Endothelial cell of umbilical vein (primary cell): ENCODE measurements at places on chromosomes 2 and 18. TPM values are rescaled to one million over a fixed set of nuclear protein-coding genes. Genes with fewer than 3 reads are reported as not detected.

Gene ASAP2
- total RNA-seq = 75.8 and 79.2 TPM in 2 replicates

DNA sequence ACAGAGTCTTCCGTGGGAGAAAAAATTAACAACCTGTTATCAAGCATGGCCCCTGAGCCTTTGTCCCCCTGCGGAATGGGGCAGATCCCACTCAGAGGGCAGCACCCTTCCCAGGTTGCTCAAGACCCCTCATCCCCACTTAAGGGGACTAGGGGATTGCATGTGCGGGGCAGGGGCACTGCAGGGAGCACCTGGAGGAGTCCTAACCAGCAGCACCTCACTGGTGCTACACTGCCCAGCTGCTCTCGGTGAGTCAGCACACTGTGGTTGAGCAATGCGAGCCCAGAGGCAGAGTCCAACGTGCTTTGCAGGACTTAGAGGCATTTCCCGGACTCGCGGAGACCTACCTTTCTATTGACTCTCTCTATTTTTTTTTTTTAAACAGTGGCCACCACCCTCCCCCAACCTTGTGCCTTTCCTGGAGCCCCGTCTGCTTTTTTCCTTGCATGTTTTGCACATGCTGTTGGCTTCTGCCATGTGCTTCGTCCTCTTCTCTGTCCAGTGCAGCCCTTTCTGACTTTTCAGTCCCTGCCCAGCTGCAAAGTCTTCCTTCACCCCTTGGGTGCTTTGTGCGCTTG lies 74.0 kb downstream of the IL1R2 start:
- DNase-seq = no peak

DNA sequence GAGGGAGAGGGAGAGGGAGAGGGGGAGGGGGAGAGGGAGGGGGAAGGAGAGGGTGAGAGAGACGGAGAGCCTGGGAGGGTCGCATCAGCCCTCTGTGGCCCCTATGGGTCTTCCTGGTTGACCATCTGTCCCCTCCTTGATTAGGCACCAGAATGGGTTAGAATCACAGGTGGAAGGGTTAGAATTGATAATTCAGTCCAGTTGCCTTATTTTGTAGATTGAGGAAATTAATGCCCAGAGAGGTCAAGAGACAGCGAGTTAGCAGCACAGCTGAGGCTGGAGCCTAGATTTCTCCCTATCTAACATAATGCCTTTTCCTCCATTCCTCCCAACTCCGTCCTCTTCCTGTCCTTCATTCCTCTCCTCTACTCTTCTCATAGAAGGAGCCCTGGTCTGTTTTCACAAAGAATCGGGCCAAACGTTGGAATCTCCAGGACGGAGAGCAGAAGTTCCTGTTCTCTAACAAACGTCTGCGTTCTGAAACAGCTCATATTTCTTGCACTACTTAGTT lies 338 bp upstream of the THUMPD2 start:
- DNase-seq = peak; percentile 17

Gene ALPG
- not detected in 2 replicates for total RNA-seq

DNA sequence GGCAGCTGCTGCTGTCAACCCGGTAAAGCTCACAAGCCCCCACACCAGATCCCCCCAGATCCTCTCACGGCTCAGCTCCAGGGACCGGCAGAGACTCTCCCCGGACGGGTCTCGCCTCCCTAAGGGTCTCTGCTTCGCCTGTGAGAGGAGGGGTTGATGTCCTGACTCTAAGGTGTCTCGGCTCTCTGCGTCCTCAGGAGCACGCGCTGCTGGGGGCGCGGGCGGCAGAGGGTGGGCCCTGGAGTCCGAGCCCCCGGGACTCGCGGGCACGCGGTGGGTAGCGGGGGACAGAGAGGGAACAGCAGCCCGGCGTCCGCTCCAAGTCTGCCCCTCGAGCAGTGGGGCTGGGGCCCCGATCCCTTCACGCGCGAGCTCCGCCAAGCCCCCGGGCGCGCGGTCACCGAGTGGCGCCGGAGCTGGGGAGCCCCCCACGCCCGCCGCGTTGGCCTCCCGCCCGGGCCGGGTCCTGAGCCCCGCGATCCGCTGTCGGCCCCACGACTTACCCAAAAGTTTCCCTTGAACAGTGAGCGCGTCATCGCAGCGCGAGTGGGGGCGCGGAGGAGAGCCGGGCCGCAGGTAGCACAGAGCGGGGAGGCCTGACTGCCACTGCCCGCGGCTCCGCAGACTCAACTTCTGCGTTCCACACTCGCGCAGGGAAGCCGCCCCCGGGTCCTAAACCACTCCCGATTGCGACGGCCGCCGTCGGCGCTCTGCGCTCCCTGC lies at the start of gene PSTPIP2:
PSTPIP2 (minus strand) TSS at position 608 of the 723 bp plus-strand sequence; CDS start at position 536, 72 bp downstream.
- DNase-seq = peak; percentile 37

- peak; percentile 46 for DNase-seq
These were observed 23.8 kb downstream of the FHL2 start for GRCh38 chr2:105375001-105375561.

Gene RTP5
- not detected in 2 replicates for total RNA-seq

- DNase-seq = no peak
These were observed 48.3 kb upstream of the CCDC68 start for GRCh38 chr18:55007602-55008001.

DNA sequence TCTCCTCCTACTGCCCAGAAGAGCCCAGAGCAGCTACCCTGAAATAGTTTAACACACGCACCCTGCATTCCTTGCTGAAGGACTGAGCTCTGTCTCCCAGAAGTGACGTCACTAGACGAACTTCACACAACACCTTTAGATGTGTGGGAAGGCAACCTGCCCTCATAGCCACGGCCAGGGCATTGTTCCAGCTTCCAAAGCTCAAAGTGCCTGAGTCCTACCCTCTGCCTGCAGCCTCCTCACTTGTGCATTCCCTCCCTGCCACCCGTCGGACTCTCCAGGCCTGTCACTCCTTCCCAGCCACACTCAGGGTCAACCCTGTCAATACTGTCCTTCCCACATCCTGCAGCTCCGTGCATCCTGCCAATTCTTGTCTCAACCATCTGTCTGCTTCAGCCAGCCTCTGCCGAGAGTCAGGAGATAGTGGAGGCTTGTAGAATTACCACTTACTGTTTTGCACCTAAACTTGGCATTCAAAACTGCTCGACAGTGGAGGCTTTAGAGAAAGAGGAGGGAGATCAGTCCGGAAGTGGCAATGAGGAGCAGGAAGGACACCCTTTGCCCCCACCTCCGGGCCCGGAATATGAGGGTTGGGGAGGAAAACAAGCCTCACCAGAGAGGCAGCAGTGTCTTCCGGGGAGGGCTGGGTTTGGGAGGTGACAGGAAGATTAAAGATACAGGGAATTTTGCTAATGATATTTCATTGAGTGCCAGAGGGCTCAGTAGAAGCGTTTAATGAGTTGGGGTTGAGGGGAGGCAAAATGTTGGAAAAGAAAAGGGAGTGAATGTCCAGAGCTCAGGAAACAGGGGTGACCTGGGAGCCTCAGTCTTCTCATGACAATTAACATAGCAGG lies 72.3 kb upstream of the ATG16L1 start:
- no peak for DNase-seq

DNA sequence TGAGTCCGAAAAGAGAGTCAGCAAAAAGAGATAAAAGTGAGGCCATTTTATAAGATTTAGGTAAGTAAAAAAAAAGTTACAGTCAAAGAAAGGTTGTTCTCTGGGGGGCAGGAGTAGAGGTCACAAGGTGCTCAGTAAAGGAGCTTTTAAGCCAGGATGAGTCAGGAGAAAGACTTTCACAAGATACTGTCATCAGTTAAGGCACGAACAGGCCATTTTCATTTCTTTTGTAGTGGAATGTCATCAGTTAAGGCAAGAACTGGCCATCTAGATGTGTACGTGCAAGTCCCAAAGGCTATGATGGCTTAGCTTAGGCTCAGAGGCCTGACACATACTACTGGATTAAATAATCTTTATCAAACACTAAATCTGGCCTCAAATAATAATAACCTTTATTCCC lies 1207.3 kb upstream of the FAM98A start:
- DNase-seq = no peak

DNA sequence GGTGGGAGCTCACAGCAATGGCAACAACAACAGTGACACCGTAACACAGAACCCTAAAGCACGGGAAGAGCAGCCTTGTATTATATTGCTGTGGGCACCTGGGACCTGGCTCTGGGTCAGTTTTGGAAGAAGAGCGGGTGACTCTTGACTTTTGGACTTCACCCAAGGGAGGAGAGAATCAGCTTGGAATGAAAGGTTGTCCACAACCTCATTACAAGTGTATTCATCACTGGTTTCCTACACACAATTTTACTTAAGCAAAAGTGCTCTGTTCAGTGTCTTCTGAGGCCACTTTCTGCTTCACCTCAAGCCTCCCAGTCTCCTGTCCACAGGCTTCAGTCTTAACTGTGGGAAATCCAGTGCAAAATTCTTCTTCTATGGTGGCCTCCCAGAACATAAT lies 263.8 kb downstream of the KCNE4 start:
- DNase-seq = no peak

Gene ATP9B
- 18.2 and 21.1 TPM in 2 replicates for total RNA-seq

DNA sequence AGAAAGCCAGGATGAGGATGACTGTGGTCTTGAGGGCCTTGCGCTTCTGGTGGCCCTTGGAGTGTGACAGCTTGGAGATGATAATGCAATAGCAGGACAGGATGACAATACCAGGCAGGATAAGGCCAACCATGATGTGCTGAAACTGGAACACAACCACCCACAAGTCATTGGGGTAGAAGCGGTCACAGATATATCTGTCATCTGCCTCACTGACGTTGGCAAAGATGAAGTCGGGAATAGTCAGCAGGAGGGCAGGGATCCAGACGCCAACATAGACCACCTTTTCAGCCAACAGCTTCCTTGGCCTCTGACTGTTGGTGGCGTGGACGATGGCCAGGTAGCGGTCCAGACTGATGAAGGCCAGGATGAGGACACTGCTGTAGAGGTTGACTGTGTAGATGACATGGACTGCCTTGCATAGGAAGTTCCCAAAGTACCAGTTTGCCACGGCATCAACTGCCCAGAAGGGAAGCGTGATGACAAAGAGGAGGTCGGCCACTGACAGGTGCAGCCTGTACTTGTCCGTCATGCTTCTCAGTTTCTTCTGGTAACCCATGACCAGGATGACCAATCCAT lies 2.7 kb downstream of the CXCR4 start:
- no peak for DNase-seq

Gene SIX3
- not detected in 2 replicates for total RNA-seq

DNA sequence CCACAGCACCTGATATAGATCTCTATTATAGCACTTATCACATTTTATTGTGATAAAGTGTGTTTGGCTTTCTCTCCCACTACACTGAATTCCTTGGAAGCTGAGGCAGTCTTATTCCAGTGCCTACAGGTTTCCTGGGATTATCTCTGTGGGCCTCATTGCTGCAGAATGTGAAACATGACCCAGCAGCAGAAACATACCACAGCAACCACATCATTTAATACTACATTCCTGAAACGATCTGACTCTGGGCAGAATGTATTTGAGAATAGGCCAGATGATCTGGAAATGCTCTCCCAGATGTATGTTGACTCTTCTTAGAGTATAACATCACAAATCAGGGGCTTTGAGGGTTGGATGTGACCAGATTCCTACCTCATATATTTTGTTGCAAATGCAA lies 323.5 kb upstream of the TANK start:
- DNase-seq = no peak

- DNase-seq = no peak
These were observed 105.8 kb upstream of the PID1 start for GRCh38 chr2:229376866-229377265.

Gene CROCC2
- not detected in 2 replicates for total RNA-seq

Gene ACTG2
- total RNA-seq = not detected in 2 replicates

DNA sequence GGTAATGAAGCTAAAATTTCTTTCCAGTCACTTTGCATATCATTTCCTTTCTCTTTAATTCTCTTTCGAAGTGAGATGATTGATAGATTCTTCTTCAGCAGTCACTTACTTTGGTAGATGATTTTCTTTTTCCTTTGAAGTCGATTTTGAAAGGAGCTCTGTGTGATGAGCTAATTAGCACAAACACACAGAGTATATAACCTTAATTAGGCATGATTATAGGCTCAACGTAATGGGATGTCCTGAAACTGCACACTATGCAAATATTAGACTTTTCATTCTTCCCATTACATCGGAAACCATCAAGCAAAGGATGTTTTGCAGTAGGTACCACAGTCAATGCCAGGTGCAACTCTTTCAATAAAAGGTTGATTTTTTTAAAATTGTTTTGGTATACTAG lies 6.4 kb upstream of the CTLA4 start:
- DNase-seq = no peak

DNA sequence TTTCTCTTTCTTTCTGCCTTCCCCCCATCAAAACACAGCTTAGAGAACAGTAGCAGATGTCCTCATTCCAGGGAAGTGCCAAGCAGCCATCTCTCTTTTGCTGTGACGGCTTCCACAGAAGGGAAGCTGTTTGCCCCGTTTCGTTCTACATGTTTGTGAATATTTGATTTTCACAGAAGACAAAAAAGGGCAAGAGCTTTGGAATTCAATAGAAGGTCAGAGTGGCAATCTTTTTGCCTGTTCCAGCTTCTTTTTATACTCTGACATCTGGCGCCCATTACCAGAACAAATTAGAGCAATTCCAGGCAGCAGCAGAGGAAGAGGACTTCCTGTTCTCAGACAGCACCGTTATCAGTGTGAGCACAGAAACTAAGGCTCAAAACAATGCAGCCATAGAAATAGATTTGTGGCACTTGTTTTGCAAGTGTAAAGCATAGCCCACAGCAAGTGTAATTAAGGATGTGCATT lies 79.0 kb upstream of the CDH19 start:
- peak; percentile 88 for DNase-seq

- no peak for DNase-seq
These were observed 847.7 kb downstream of the CPS1 start for GRCh38 chr2:211404098-211404497.

DNA sequence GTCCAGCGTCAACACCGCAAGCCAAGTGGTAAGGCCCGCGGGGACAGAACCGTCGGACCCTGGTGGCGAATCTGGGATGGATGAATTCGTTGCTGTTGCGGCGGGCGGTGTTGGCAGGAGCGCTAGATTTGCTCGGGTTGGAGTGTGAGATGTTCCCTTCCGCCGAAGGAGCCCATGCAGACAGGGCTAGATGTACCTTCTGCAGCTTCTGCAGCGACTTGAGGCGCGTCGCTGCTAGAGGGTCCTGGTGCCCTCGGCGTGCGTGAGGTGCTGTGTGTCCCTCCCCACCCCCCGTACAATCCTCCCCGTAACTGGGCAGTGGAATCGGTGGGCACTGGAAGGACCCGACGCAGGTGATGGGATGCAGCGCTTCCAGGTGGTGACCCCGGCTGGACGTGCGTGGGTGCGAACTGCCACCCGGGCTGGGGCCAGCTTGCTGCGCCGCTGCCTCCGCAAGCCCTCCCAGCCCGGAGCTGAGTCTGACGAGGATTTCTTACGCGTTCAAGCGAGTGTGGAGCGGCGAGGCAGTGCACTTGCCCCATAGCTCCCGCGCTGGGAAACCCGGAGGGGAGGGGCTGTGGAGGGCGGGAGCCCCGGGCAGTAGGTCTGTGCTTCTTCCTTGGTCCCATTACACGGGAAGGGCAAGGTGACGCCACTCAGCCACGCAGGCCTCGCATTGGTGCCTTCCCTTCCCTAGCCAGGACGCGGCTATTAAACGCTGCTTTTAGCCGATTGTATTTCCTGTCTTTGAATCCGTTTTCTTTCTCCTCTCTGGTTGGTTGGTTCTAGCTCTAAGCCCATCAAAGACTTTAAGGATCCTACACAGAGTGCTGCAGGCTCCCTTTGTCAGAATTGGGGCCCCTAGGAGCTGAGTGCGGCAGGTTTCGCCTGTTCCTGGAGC lies 34.2 kb downstream of the CHRNA1 start:
- peak; percentile 28 for DNase-seq
